Stimulated activated naive B cell treated with anti-CD40 and anti-IgM and Interleukin-4, amounts not matched to agents 10 μg/mL and 1 μg/mL and 100 μg/mL, for 72 hours (primary cell): ENCODE measurements at places on chromosomes 2 and 18.

DNA sequence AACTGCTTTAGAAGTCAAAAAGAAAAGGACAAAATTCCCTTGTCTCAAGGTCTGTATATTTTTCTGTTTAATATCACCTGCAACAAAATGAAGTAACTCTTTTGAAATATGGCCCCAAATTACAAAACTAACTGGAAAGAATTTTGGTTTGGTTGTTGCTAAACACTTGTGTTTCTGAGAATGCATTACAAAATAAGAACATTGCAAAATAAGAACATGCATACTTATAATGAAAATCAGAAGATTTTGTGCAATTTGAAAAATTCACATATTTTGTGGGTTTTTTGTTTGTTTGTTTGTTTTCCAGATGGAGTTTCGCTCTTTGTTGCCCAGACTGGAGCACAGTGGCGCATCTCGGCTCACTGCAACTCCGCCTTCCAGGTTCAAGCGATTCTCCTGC, 21.8 kb downstream of the NDUFB3 start:
- no peak for DNase-seq

DNA sequence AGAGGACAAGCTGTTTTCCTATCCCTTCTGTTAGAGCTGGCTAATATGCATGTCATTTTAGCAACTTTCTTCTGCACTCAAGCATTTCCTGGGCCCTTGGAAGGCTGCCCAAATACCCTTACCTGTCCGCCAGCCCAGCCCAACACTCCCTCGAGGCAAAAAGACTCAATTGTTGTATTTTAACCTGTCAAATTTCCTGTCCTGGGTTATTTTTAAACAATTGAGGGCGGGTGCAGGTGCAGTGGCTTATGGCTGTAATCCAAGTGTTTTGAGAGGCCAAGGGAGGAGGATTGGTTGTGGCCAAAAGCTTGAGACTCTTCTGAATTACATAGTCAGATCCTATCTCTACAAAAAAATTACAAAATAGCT, 125.0 kb upstream of the ARHGAP28 start:
- no peak for DNase-seq

DNA sequence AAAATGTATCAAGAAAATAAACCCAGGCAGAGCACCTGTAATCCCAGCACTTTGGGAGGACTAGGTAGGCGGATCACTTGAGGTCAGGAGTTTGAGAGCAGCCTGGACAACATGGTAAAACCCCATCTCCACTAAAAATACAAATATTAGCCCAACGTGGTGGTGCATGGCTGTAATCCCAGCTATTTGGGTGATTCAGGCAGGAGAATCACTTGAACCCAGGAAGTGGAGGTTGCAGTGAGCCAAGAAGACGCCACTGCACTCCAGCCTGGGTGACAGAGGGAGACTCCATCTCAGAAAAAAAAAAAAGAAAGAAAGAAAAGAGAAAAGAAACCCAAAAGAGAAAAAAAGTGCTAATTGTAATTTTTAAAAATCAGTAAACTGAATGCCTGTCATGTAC, 41.4 kb downstream of the DDX18 start:
- DNase-seq, result no peak

- DNase-seq, result no peak
Measured at GRCh38 chr2:85984788-85985187, 96.0 kb upstream of the ST3GAL5 start.

GRCh38 chr2:116435648-116436047, 1378.8 kb upstream of the DDX18 start:
- DNase-seq, result no peak

- DNase-seq, result no peak
Measured at GRCh38 chr2:134420920-134421319, 167.0 kb downstream of the MGAT5 start.

DNA sequence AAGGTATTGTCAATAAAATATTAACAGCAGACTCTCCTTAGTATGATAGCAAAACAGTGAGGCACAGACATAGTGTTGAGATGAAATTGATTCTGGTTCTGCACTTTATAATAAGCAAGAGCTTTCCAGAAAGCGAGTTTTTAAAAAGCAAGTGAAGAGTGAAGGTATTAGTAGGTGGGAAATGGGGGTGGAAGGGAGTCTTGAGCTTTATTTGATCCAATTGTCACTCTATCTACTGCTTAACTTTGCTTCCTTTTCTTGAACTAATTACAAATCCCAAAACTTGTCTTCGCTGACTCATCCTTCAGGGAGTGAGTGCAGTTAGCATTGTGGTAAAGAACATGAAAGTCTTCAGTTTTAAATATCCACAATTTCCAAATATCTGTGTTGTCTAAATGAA, 120.6 kb upstream of the BOD1L2 start:
- DNase-seq, result no peak

DNA sequence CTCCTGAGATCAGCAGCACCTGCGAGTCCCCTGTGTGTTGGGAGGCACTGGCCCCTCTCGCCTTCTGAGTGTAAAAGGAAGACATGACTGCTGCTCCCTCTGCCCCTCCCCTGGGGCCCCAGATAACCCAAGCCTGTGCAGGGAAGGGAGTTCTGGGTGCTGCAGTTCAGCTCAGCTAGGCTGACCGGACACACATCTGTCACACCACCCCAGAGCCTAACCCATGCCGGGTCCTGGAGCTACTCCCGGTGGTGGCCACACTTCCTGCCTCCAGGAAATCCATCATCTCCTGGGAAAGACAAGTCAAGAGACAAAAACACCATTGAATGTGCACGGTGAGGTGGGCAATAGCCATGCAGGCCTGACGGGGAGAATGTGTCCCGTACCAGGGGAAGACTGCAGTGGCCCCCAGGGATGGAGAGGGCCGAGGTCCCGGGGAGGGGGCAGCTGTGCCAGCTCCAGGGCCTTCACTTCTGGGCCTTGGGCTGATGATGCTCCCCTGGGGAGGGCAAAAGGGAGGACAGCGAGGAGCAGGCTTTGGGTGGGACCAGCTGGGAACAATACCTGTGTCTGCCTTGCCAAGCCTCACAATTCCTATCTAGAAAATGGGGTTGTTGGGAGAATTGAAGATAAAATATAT, 210.6 kb downstream of the TFCP2L1 start:
- DNase-seq, result peak; percentile 66

- DNase-seq, result no peak
Measured at GRCh38 chr2:72949642-72950041, 32.3 kb downstream of the EMX1 start.

- no peak for DNase-seq
Measured at GRCh38 chr2:239669899-239670460, 269.2 kb upstream of the HDAC4 start.

GRCh38 chr2:142629193-142629592, 248.3 kb upstream of the KYNU start:
- no peak for DNase-seq

GRCh38 chr2:158502974-158503373, 46.2 kb downstream of the PKP4 start:
- no peak for DNase-seq

GRCh38 chr2:240277073-240277806, 136.8 kb upstream of the OTOS start:
- no peak for DNase-seq

DNA sequence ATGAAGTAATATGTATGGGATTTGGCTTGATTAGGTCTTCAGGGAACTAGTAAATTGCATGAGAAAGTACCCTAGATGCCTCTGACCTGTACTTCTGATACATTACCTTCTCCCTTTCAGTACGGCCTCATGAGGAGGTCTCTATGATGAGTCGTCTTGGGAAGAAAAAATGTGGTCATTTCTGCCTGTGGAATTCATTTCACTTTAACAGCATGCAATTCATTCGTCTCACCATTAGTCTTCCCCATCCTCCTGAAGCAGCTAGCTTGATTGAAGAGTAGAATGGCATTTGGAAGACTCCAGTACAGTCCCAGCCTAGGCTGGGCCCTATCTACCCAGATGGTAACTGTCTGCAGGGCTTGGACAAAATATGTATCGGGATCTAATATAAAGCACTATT, 52.2 kb downstream of the TMX3 start:
- DNase-seq, result no peak

DNA sequence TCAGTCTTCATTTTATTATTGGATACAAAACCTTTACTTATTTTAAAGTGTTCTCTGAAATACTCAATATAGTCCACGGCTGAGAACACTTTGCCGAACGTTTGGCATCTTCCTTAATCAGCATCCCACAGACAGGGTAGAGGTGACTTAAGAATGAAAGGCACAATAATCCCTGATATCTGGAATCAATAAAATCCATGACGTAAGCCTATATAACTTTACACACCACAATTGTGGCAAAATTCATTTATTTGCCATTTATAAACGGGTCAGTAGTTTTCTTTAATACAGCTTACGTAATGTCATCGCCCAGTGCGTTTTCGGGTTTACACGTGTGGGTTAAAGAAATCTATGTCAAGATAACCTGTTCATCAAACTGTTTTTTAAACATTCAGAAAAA, 1.3 kb downstream of the MGAT4A start:
- no peak for DNase-seq

- DNase-seq, result no peak
Measured at GRCh38 chr2:112006076-112006410, 49.0 kb upstream of the TMEM87B start.

GRCh38 chr2:220455351-220455990, 828.0 kb downstream of the SLC4A3 start:
- no peak for DNase-seq

GRCh38 chr2:101114815-101115214, 36.4 kb downstream of the TBC1D8 start:
- peak; percentile 5 for DNase-seq

- no peak for DNase-seq
Measured at GRCh38 chr2:64915510-64915900, 73.7 kb upstream of the SLC1A4 start.

GRCh38 chr18:8277270-8277669, 332.0 kb upstream of the RAB12 start:
- DNase-seq, result no peak
